ENCODE measurements at places on chromosomes 11 and 22.

DNA sequence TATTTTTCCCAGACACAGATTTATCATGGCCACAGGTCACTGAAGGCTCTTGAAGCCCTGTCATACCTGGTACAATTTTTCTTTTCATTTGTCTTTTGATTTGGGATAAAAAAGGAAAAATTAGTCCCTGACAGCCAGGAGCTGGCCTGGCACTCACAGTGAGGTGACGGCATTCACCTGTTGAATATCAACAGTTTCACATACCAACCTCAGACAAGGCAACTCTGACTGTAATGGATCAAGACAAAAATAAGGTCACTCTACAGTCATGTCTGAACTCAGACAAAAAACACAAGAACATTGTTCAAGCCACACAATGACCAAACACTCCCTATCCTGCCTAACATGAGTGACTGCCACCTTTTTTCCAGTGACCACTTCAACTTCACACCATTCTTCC is 392.9 kb downstream of the TENM4 start:
- DNase-seq, result no peak

GRCh38 chr11:57394203-57394965 is 3.9 kb upstream of the PRG2 start:
- no peak for DNase-seq

GRCh38 chr11:57403802-57404147 is 13.3 kb upstream of the PRG2 start:
- no peak for DNase-seq

DNA sequence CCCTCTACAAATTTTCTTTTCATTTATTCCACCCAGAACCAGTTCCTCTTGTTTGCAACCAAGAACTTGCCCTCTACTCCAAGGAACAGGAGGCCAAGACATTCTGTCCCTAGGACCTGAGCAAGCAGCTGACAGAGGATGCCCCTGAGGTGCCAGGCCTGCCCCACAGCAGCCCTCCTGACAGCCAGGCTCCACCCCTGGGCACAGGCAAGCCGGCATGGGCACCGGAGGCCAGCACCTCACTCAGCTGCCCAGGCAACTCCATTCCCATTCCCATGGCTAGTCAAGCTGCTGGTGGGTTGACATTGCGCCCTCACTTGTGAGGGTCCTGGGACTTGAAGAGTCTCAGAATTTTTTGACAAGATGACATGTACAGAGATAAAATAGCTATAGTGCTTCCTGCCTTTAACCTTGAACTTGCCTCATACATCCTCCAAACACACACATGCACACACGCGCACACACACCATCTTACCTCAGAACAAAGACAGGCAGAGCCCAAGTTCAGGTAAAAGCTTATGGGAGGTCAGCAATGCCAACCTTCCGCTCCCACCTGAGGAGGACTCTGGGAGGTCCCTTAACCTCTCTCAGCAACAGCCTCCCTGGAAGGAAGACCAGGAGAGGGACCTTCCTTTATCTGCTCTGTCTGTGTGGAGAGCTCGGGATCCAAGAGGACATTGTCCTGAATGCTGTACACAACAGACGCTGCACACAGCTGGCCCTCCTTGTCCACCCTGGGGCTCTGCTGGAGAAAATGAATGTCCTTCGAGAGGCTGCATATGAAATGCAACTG is 620.9 kb upstream of the CADM1 start:
- DNase-seq, result no peak

Measured in stimulated activated CD4-positive, alpha-beta T cell treated with anti-CD3 and anti-CD28 coated beads, Interleukin-4, amount 100 ng/mL, for 1 hour (primary cell).